ENCODE measurements at places on chromosomes 12 and 14. TPM values are rescaled to one million over a fixed set of nuclear protein-coding genes. Genes with fewer than 3 reads are reported as not detected.

Gene MYH6
- total RNA-seq, result not detected

Gene NKX2-1
- total RNA-seq, result not detected

Gene HOXC4
- total RNA-seq, result not detected

Gene LRTM2
- total RNA-seq, result not detected

Gene SDSL
- total RNA-seq, result 0.81 TPM

Gene COX6A1
- total RNA-seq, result 440 TPM

Gene LMO3
- 10.7 TPM for total RNA-seq

Gene CIROP
- not detected for total RNA-seq

Gene NUP37
- total RNA-seq, result 49.1 TPM

Gene DHH
- total RNA-seq, result not detected

Gene STAT6
- total RNA-seq, result 100 TPM

Gene ABCB9
- 9.0 TPM for total RNA-seq

Gene SAMD15
- total RNA-seq, result 1.1 TPM

Gene KRT80
- not detected for total RNA-seq

Gene RNASE4
- 53.5 TPM for total RNA-seq

Gene CATSPERB
- total RNA-seq, result 0.16 TPM

Gene ATF7IP
- 13.7 TPM for total RNA-seq

Gene MGAT2
- total RNA-seq, result 67.7 TPM

Gene IL26
- 0.32 TPM for total RNA-seq

Gene RILPL2
- total RNA-seq, result 6.5 TPM

Gene FAM222A
- 0.72 TPM for total RNA-seq

Gene PSMC6
- total RNA-seq, result 68.7 TPM

Gene SLCO1B1
- not detected for total RNA-seq

Gene ANKRD33
- not detected for total RNA-seq

Gene LMNTD1
- total RNA-seq, result not detected

Gene HCAR1
- total RNA-seq, result 0.16 TPM

Gene ST8SIA1
- total RNA-seq, result 1.4 TPM

Gene PPM1H
- 1.1 TPM for total RNA-seq

Gene AVPR1A
- total RNA-seq, result not detected

Gene MYL6
- 2,694 TPM for total RNA-seq

Gene KRT4
- not detected for total RNA-seq

Gene AICDA
- total RNA-seq, result not detected

Gene AHSA1
- 93.0 TPM for total RNA-seq

Gene BEGAIN
- total RNA-seq, result under 0.01 TPM

Gene PAX9
- not detected for total RNA-seq

Gene IFI27
- 16.2 TPM for total RNA-seq

Gene INHBC
- not detected for total RNA-seq

Gene RPL10L
- not detected for total RNA-seq

Gene NFE2
- total RNA-seq, result 1.6 TPM

Gene KLRC3
- total RNA-seq, result not detected

Gene PLEK2
- total RNA-seq, result 3.9 TPM

Gene RGS6
- total RNA-seq, result not detected

Gene TCL1B
- total RNA-seq, result not detected

Gene RNF212B
- total RNA-seq, result not detected

Gene RACGAP1
- 21.1 TPM for total RNA-seq

Gene MIPOL1
- 3.2 TPM for total RNA-seq

Gene PTPRO
- total RNA-seq, result 0.18 TPM

Gene LRRC9
- not detected for total RNA-seq
